ENCODE measurements at places on chromosomes 4 and X.

DNA sequence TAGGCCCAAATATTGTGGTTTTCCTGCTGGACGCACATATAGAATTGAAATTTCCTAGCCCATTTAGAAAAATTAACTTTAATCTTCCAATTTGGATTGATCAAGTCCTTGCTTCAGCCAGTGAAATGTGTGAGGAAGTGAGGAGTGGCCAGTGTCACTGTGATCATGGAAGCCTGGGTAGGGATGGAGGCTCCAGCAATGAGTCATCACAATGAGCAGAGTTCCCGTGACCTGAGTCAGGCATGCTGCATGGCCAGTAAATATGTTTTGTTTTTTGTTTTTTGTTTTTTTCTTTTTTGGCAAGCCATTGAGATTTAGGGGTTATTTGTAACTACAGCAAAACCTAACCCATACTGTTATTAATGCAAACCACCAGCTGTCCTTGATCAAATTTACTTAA lies 52.1 kb downstream of the IDS start:
- DNase-seq, result peak; percentile 34

GRCh38 chr4:184061582-184061981 lies 156.1 kb downstream of the ENPP6 start:
- DNase-seq, result no peak

DNA sequence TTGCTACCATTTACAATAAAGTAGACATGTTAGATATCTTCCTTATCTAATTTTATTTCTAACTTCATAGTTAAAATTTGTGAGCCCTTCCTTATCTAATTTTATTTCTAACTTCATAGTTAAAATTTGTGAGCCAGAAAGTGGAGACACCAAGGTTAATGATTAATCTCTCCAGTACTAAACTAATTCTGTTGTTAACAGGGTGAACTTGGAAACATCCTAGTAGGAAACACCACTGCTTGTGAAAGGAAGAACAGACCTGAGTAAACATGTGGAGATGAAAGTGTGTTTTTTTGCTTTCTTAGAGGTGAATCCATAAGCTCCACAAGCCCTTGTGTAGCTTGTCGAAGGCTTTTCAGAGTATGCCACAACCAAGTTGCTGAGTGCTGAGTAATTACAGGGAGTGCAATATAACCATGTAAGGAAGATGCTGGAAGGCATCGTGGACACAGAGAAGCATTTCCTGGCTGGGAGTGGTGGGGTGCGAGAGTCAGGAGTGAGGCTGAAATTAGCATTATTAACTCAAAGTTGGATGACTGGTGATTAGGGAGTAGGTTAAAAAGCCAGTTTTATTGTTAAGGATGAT lies 118.6 kb upstream of the NEIL3 start:
- peak; percentile 58 for DNase-seq

GRCh38 chr4:169615467-169616106 lies 3.2 kb upstream of the NEK1 start:
- no peak for DNase-seq

DNA sequence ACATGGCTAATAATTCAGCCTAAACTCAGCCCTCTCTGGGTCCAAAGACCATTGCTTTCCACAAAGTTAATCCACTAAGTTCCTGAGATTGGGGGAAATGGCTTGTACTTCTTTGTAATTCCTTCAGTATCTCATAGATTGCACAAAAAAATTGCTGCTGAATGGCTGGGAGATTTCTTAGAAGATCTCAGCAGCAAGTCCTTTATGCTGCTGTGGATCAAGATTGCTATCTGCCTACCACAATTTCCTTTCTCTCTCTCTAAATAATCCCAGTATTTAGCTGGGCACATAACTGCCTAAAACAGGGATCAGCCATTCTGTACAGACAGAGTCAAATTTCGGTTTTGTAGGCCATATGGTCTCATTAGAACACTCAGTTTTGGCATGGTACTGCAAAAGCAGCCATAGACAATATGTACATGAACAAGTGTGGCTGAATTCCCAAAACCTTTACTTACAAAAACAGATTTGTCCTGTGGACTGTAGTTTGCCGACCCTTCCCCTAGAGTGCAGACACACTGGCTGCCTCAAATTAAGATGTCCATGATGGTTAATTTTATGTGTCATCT lies 18.5 kb upstream of the HOPX start:
- no peak for DNase-seq

- DNase-seq, result no peak
These were observed 706 bp downstream of the CHIC1 start for GRCh38 chrX:73563738-73564068.

DNA sequence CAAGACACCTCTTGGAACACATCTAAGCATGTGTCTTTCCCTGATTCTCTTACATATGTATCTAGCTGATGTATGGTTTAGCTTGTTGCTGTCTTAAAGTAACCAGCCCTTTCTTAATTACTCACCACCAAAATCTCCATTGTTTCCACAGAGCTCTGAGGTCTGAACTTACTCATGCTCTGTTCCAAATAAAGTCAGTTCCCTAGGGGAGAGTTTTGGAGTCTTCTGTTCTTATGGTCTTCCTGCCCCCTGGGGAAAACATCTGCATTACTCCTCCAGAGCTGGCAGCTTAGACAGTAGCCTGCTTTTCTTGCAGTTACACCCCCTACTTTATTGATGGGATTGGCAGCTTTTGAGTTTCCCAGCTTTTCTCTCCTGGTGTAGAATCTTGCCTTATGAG lies 125.8 kb downstream of the EDA start:
- DNase-seq, result peak; percentile 44

GRCh38 chr4:38857354-38858096 lies 908 bp upstream of the TLR6 start:
- DNase-seq, result peak; percentile 87

- DNase-seq, result no peak
These were observed 10.2 kb upstream of the CXCL13 start for GRCh38 chr4:77595364-77595973.

DNA sequence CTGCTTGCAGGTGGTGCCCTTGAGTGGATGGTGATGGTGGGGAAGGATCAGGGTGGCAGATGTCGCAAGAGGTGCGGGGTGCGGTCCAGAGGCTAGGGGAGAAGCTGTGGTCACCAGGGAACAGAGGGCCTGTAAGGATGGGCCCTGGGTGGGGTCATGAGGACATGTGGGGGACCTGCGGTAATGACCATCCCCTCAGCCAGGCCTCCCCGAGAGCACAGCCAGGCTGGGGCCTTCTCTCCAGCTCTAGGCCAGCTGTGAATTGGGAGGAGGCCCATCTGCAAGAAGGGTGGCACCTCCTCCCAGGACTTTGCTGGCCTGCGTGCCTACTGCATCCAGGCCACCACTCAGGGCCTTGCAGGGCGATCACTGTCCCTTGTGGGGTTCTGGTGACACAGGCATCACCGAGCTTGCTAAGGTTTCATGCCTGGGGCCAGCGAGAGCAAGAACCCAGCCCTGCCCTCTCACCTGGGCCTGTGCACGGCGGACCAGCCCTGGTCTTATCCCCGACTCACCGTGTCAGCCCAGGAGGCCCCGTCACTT lies 34.1 kb upstream of the MXD4 start:
- no peak for DNase-seq

GRCh38 chr4:73576381-73576780 lies 43.9 kb downstream of the RASSF6 start:
- DNase-seq, result peak; percentile 32

DNA sequence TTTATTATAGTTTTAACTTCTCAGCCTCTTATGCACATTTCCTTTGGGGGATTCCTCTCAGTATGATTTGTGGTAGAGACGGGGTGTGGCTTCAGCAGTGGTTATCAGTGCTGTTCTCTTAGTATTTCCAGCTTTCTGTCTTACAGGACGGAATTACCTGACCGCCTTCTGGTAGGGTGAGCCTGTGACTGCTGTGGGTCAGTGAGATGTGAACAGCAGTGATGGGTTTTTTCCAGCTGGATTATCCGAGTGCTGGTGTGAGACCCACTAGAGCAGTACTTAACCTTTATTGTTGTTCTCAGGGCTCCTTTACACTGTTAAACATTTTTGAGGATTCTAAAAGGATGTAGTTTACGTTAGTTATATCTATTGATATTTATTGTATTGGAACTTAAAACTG lies 135.2 kb downstream of the SLIT2 start:
- no peak for DNase-seq

DNA sequence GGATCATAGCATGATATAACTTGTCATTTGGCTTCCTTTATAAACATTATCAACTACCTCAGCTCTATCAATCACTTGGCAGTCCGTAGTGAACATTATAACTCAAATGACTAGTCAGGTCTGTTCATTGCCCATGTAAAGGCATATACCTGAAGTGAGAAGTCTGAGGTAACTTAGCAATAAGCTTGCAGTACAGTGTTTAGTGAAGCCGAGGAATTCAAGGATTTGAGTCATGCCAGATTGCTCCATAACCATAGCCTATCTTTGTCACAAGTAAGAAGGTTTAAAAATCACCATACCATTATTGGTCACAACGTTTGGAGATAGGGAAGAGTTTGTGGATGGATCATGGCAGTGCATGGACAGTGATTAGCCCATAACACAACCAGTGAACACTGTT lies 41.6 kb downstream of the AR start:
- no peak for DNase-seq

GRCh38 chrX:31223817-31224216 lies 152.0 kb upstream of the FTHL17 start:
- DNase-seq, result peak; percentile 65

DNA sequence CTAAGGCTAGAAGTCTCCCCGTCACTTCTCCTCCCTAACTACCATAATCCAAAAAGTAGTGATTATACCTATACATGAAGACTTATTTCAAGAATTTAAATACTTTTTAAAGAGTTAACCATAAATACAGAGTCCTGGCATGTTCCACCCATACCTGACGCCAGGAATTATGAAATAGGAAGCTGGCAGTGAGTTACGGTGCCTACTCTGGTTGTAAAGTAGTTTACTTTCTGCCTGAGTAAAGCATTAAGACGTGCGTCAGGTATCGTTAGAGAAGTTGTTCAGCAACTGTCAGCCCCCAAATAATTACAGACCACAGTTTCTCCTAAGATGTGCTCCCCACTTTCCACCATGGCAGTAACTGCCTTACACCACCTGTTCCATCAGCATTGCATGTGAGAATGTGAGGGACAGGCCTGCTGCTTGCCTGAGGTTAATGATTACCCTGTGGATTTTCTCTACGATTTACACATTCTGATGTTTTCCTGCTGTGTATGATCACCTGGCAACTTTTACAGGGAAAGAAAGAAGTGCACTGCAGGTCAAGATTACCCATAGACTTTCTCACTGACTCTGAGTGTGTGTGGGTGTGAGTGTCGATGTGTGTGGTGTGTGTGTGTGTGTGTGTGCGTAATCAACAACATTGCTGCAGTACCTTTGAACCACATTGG lies 92.3 kb upstream of the SLC7A11 start:
- DNase-seq, result no peak

- DNase-seq, result peak; percentile 95
These were observed 13.8 kb upstream of the SH3TC1 start for GRCh38 chr4:8185295-8185694.

GRCh38 chr4:137430171-137430570 lies 102.1 kb downstream of the PCDH18 start:
- no peak for DNase-seq

DNA sequence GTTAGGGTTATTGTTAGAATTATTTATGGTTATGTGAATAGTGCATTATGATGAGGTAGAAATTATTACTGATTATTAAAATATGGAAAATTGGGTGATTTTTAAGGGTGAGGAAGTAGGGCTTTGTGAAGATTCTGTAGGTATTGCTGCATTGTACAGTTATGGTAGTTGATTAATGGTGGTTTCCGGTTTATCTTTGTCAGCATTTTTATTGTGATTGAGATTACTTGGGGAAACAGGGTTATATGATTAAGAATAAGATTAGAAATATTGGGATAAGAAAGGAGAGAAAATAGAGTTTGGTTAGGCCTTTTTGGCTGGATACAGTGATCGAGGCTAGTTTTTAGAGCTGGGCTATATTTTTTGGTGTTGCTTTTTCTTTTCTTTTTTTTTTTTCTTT lies 8.6 kb upstream of the IGBP1 start:
- DNase-seq, result no peak

- no peak for DNase-seq
These were observed 38.5 kb upstream of the MSANTD1 start for GRCh38 chr4:3210467-3210866.

DNA sequence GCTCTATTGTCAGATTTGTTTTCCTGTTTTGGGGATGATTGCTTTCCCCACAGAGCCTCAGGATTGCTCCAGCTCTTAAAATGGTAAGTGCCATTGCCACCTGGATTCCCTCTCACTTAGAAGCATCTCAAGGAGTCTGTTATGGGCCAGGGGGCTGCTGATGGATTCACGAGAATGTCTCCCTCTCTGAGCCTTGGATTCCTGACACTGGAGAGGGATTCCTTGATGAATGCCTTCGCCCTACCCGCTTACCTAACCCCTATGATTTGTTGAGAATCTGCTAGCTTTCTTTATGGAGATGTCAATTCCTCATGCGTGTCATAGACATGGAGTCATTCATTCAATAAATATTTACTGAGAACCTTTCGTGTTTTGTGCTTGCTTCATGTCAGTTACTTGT lies 36.9 kb upstream of the TENM3 start:
- no peak for DNase-seq

DNA sequence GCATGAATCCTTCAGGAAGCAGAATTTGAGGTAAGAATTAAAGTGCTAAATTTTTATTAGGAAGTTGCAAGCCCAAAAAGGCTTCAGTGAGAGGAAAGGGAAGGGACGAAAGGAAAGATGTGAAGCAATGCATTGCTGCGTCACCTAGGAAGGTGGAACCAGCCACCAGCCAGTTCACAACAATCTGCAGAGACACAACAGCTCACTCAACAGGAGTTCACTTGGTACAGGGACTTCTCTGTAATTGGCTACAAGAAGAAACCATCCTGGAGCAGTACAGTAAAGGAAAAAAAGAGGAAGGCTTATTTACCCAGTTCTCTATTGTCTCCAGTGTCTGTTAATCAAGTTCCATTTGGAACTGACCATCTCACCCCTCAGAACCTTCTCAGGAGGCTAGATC lies 157.6 kb downstream of the HNRNPD start:
- DNase-seq, result no peak

DNA sequence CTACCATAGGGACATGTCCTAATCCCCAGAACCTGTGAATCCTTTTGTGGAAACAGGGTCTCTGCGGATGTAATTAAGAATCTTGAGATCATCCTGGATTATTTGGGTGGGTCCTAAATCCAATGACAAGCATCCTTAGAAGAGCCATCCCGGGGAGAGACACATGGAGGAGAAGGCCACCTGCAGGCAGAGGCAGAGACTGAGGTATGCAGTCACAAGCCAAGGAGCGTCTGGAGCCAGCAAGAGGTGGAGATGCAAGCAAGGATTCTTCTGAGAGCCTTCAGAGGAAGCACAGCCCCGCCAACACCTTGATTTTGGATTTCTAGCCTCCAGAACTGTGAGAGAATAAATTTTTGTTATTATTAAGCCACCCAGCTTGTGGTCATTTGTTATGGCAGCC lies 13.8 kb upstream of the FAT1 start:
- DNase-seq, result no peak

All from fibroblast of upper back skin (primary cell).